ENCODE measurements at places on chromosomes 12 and 14. TPM values are rescaled to one million over a fixed set of nuclear protein-coding genes. Genes with fewer than 3 reads are reported as not detected.
A peak's percentile ranks its signal among the peaks of the same experiment; 100 is the strongest.

The SUOX gene
- total RNA-seq, result 6.3 TPM

GRCh38 chr12:84913129-84913515 is 523 bp upstream of the SLC6A15 start:
- peak; percentile 79 for DNase-seq

The SRGAP1 gene
- 65.0 TPM for total RNA-seq

GRCh38 chr12:108700833-108701541 is 30.3 kb downstream of the CORO1C start:
- DNase-seq, result peak; percentile 96

DNA sequence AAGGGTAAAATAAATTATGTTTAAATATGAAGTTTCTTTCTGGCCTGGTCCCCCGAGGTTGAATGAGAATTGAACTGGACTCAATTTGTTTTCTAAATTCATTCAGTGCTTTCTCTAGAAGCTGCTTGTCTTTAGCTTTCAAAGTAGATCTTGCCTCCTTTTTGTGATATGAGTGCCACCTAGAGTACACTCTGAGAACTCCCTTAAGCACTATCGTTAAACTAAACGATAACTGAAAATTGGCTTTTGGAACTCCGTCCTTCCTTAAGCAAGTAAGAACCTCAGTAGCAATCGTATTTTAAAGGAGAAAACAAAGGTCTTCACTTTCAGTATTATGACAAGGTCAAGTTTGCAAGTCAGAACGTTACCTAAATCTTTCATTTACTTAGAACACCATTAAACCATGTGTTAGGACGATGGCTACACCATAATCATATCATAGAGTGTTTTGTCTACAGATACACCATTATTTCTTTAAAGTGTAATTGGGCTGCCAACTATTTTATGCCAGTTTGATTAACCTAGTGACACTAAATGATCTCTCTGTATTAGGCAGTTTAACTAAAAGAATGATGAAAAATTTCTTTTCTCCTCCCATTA is 364.8 kb downstream of the SNAPC1 start:
- DNase-seq, result peak; percentile 69

DNA sequence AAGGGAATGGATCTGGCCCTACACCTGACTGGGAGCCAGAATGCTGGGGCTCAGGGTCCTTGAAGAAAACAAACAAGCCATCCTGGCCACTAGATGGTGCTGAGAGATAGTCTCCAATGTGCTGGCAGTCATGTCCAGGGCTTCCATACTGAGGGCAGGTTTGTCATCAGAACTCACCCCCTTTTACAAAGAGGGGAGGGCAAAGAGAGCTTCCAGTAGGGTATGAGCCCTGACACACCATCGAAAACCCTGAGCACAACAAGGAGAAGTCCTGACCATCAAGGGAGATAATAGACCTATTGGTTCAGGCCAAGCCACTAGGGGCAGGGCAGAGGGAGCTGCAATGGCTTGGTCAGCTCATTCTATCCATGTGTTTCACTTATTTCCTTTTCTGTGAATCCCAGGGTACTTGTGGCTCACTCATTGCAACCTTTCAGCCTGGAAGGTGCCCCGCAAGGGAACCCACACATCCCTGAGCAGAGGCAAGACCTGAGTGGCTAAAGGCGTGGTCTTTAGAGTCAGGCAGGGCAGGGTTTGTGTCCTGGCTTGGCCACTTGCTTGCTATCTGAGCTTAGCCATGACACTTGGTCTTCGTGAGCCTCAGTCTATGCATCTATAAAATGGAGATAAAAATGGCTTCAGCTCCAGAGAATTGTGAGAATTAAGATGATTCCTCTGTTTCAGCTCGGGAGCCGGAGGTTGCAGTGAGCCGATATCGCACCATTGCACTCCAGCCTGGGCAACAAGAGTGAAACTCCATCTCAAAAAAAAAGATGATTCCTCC is 6.2 kb upstream of the PLEKHH1 start:
- DNase-seq, result peak; percentile 69

DNA sequence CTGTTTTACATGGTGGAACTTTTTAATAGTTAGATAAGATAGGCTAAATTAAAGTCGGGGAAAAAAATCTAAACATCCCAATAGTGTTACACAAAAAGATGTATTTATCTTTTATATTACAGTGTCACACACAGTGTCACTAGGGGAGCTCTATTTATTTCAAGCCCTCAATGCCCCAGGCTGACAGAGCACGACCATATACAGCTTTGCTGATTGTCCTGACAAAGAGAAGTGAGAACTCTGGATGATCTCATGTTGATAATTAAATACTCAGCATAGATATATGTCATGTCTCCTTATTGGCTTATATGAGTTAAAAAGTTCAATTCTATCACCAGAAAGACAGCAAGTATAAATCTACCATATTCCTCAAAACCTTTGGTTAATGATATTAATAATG is 594.3 kb downstream of the LRFN5 start:
- no peak for DNase-seq

The MUCL1 gene
- total RNA-seq, result not detected

The OTOGL gene
- not detected for total RNA-seq

- no peak for DNase-seq
These were observed 22.6 kb downstream of the CBX5 start for GRCh38 chr12:54257332-54257731.

The MMP17 gene
- 5.4 TPM for total RNA-seq

GRCh38 chr14:99150236-99150635 is 121.8 kb downstream of the BCL11B start:
- DNase-seq, result no peak

GRCh38 chr12:16347391-16348298 is at the start of gene MGST1:
TSS of gene MGST1 (plus strand) at chr12:16347645. CDS start at chr12:16354253, 6,608 bp downstream.
- DNase-seq, result peak; percentile 85

Measured in MCF 10A (cell line).